ENCODE measurements at places on chromosomes 1 and 21.

DNA sequence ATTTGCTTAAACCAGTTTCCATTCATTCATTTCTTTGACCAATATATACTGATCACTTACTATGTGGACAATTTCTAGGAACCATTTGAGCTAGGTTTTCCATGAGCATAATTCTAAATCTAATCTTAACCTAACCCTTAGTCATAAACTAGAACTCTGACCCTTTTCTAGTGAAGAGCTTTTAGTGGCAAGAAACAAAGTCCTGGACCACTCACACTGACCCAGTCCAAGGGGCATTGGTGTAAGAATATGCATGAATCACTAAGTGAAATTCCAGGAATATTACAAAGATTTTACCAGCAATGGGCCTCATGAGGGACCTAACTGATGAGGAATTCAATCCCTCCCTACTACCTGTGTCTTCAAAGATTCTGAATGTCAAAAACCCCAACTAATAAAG is 40.6 kb upstream of the SLC2A1 start:
- DNase-seq: no peak

GRCh38 chr1:156024801-156025200 is 4.0 kb upstream of the SSR2 start:
- no peak for DNase-seq

GRCh38 chr1:11761285-11761684 is 708 bp upstream of the C1orf167 start:
- DNase-seq: no peak

DNA sequence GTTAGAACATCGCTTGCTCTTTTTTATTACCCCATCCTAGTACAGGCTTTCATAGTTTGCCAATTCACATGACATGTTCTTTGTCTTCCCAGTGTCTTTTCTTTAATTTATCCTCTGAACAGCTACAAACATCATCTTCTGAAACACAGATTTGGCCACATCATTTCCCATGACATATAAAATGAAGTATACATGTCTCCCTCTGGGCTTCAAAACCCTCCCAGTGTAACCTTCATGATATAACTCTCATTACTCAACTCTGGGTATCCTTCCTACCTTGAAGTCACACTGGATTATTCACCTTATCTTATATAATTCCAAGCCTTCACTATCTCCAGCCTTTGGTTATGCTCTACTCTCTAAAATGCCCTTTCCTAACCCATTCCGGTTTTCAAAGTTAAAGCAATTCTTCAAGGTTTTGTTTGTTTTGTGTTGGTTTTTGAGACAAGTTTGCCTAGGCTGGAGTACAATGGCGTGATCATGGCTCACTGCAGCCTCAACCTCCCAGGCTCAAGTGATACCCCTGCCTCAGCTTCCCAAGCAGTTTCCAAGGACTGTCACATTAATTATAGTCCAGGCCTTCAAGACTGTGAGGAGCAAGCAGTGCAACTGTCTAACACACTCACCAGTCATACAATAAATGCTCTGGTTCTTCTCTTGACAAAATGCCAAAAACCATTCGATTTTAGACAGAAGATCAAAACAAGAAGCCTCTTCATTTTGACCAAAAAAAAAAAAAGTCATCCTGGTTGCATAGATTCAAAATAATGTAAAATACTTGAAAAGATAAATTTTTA is 5.8 kb downstream of the RGS1 start:
- DNase-seq: no peak

DNA sequence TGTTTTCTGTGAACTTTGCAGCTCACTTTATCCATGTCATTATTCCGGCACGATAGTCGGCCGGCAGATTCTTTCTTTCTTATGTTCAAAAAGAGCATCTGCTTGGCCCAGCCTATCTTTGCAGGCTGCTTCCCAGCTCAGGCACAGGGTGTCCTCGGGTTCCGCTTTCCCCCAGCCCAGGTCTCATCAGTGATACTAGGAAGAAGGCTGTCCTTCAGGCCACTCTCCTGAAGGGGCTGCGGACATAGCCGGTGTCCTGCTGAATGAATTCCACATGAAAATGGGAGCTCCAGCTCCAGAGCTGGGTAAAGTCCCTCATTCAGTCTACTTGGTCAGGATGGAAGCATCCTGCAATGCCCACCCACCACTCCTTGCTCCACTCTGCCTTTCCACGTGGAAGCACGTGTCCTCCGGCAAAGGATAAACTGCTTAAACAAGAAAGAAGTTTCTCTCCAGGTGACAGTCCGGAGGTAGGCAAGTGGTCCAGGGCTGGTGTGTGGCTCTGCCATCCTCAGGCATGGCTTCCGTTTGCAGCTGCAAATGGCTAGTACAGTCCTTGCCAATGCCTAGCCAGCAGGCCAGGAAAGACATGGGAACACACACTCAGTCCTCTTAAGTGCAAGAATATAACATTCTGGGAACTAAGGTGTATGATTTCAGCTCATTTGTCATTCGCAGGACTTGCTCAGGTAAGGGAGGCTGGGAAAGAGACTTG is 161.0 kb downstream of the TRIM33 start:
- DNase-seq: no peak

DNA sequence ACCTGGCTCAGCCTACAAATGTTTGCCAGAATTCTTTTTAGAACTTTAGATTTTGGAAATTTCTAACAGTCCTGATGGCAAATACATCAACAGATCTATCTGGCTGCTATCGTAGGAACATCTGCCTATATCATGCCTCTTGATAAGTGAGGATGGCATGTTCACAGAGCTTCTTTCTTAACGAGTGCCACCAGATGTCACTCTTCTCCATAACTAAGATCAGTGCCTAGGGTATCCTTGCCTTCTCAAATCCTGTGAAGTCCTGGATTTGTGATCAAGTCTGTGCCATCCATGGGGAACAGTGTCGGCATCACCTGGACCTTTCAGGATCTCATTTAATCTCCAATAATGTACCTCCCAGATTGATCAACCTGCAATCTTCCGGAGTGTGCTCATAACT is 36.5 kb upstream of the CD5L start:
- no peak for DNase-seq

DNA sequence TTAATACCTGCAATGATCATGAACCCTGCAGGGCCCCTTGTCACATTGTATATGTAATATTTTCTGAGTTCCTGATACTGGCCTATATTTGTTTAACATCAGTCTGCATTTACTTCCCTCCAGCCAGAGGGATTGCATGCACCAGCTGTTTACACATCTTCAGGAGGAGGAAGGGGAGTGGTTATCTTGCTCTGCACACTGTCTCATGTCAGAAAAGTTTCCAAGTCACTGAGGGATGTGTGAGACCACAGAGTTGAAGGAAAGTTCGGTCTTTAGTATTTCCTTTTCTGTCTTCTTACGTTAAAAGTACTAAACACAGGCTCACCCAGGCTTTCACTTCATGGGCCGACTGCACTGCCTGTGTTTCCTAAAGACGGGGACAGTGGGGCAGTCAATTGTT is 574.1 kb downstream of the LMO4 start:
- no peak for DNase-seq

- DNase-seq: no peak
Measured at GRCh38 chr1:107530543-107530942, 389.7 kb downstream of the NTNG1 start.

DNA sequence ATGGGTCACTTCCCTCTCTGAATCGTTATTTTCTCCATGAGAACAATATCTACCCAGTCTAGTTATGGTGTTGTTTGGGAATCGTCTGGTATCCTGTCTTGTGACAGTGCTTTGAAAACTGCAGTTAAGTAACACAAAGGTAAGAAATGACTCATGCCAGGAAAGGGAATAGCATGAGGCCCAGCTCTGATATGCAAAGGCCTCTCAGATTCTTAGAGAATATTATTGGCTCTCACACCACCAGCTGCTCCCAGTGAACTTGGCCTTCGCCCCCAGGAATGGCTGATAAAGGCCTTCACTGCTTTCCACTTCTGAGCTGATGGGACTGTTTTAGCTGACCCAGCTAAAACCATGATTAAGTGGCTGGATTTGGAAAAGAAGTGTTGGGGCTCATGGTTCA is 27.1 kb downstream of the NEK2 start:
- DNase-seq: no peak

GRCh38 chr1:115436596-115436995 is 98.5 kb upstream of the NGF start:
- DNase-seq: no peak

- no peak for DNase-seq
Measured at GRCh38 chr1:222928212-222928611, 113.4 kb downstream of the DISP1 start.

DNA sequence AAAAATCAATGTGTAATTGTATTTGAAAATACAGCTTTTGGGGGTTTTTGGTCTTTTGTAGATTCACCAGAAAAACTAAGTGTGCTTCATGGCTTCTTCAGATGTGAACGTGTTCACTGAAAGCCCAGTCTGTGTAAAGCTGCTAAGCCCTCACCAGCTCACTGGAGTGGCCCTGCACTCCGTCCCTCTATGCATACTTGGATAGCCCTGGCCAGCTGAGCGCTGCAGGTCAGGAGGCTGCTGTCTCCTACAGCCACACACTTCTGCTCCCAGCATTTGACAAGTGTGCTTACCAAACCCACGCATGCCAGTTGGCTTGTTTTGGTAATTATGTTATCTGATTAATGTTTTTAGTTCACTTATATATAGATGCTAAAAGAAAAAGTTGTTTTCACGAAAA is 163.5 kb downstream of the TLR5 start:
- DNase-seq: no peak

- no peak for DNase-seq
Measured at GRCh38 chr1:12456979-12457378, 161.0 kb downstream of the DHRS3 start.

DNA sequence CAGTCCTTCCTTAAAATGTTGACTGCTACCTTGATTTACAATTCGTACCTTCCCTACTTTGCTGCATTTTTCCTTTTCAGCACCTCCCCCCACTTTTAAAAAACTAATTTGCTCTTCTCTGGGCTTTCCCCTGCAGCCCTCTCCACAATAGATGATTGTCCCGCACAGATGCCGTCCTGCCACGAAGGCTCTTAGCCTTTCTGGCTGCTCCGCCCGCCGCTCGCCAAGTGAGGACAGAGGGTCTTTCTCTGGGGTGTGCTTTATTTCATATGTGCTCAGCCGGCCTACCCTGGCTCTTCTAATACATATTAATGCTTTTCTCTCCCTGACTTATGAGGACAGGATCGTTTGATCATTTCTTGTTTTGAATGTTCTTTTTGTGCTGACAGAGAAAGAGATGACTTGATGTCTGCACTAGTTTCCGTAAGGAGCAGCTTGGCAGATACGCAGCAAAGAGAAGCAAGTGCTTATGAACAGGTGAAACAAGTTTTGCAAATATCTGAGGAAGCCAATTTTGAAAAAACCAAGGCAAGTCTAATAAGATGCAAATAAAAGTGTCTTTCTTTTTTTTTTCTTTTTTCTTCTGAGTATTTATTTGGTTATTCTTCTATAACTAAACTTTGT is 60.6 kb downstream of the SDCCAG8 start:
- no peak for DNase-seq

DNA sequence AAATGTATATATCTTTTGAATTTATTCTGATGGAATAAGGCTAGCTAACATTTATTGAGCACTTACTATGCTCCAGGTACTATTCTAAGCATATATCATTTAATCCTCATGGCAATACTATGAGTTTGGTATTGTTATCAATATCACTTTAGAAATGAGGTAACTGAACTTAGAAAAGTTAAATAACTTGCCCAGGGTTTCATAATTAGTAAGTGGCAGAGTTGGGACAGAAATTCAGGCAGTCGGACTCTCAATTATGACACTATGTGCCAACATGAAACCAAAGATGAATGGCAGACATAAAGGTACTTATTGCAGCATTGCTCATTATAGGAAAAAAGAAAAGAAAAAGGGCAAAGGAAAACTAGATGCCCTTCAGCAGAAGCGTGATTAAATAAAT is 48.2 kb downstream of the RAB3GAP2 start:
- no peak for DNase-seq

GRCh38 chr1:182217071-182217470 is 155.6 kb upstream of the ZNF648 start:
- DNase-seq: no peak

DNA sequence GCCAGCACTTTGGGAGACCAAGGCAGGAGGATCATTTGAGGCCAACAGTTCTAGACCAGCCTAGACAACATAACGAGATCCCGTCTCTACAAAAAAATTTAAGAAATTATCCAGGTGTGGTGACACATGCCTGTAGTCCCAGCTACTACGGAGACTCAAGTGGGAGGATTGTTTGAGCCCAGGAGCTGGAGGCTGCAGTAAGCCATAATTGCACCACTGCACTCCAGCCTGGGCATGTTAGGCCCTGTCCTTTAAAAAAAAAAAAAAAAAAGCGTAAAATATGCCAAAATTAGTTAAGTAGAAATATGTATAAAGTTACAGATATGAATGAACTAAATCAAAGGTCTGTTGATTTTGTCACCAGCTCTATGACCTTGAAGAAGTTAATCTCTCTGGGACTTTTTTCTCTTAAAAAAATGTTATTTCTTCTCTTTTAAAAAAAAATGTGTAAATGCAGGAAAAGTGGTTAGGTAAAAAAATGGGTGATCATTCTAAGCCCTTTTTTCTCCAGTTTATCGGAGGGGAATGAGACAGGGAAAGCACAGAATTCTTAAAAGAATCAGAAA is 7.0 kb downstream of the EGLN1 start:
- DNase-seq: no peak

DNA sequence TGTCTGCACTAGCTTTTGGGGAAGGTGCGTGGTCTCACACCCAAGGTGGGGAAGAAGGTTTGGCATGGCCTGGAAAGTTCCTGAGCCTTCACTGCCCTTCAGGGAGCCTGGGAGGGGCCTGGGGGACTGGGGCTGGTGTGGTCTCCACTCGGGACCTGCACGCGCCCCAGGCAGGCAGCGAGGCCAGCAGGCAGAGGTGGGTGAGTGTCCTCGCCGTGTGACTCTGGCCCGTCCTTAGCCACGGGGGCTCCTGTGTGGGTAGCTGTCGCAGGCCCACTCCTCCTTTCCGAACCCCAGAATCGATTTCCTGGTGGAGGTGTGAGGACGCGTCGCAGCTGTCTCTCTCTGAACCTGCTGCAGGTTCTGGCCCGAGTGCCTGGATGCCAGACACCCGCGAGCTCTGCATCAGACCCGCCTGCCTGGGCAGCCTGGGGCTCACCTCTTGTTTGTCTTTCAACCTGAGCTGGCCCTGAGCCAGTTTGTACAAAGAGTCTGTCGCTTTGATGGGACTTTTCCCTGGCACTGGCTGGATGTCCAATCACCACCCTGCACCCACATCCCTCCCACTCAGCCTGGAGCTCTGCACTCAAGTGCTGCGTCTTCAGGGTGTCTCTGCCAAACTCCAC is 36.0 kb upstream of the SLC19A1 start:
- no peak for DNase-seq

DNA sequence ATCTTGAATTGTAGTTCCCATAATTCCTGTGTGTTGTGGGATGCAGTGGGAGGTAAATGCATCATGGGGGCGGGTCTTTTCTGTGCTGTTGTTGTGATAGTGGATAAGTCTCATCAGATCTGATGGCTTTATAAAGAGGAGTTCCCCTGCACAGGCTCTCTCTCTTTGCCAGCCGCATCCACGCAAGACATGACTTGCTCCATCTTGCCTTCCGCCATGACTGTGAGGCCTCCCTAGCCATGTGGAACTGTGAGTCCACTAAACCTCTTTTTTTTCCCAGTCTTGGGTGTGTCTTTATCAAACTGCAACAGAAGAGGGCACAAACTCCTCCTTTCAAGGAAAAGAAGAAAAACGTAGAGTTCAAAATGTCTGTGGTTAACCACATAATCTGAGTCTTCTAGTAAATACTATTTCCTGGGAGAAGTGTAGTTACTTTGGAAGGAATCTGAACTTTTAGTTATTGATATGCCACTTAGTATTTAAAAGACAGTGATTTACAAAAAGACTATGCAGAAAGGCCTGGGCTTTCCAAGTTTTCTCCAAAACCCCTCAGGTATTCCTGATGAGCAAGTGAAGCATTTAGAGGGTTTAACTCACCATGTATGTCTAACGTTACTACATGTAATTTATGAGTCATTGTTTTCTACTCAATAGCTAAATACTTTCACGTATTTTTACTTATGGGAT is 10.0 kb downstream of the ADAMTS1 start:
- DNase-seq: no peak

Measured in NCI-H1048 (cell line).